NCI-H1048 (cell line): ENCODE measurements at places on chromosomes 16 and 17.

GRCh38 chr17:28370035-28370743 is at the start of gene VTN:
VTN (minus strand) TSS chr17:28370307; CDS start chr17:28370203, 104 bp downstream.
- no peak for DNase-seq

- no peak for DNase-seq
These were observed 612 bp downstream of the CISD3 start for GRCh38 chr17:38730526-38731379.

DNA sequence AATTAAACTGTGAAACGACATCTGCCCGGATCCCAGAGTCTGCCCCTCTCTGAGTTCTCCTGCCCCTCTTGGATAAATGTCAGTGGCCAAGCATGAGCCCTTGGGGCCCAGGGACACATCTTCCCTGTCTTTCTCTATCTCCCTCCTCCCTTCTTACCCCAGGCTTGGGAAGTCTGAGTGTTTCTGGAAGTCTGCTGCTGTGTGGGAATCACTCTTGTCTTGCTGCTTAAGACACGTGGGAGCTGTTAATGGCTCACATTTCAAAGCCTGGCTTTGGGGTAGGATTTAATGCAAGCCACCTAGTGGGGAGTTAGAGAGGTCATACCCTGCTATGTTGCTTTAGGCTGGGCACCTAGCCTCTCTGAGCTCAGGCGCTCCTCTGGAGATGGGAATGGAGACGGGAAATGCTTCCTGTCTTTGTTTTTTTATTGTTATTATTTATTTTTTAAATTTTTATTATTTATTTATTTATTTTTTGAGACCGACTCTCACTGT is 218.5 kb upstream of the CIBAR2 start:
- DNase-seq: no peak

- DNase-seq: no peak
These were observed at the start of gene MEOX1 for GRCh38 chr17:43661699-43662412. MEOX1 (minus strand) TSS chr17:43661922; CDS start chr17:43661534, 388 bp downstream.

DNA sequence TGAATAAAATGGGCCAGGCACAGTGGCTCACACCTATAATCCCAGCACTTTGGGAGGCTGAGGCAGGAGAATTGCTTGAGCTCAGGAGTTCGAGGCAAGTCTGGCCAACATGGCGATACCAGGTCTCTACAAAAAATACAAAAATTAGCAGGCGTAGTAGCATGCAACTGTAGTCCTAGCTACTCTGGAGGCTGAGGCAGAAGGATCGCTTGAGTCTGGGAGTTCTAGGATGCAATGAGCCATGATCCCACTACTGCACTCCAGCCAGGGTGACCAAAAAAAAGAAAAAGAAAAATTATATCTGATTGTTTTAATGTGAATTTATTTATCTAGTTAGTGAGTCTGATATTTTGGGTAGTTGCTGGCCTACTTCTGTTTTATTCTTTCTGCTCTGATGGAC is 7.0 kb downstream of the IL34 start:
- DNase-seq: no peak

GRCh38 chr17:80948976-80949450 is 42.6 kb upstream of the CHMP6 start:
- no peak for DNase-seq

- DNase-seq: no peak
These were observed 609.2 kb downstream of the TOX3 start for GRCh38 chr16:51937771-51938170.

GRCh38 chr17:17087424-17088015 is 45.3 kb downstream of the MPRIP start:
- no peak for DNase-seq

- DNase-seq: no peak
These were observed 256.3 kb upstream of the ZFHX3 start for GRCh38 chr16:73304008-73304774.
